ENCODE measurements at places on chromosomes 6 and 20.
A peak's percentile ranks its signal among the peaks of the same experiment; 100 is the strongest.

GRCh38 chr6:141719476-141719875 is 413.2 kb upstream of the GJE1 start:
- no peak for DNase-seq

DNA sequence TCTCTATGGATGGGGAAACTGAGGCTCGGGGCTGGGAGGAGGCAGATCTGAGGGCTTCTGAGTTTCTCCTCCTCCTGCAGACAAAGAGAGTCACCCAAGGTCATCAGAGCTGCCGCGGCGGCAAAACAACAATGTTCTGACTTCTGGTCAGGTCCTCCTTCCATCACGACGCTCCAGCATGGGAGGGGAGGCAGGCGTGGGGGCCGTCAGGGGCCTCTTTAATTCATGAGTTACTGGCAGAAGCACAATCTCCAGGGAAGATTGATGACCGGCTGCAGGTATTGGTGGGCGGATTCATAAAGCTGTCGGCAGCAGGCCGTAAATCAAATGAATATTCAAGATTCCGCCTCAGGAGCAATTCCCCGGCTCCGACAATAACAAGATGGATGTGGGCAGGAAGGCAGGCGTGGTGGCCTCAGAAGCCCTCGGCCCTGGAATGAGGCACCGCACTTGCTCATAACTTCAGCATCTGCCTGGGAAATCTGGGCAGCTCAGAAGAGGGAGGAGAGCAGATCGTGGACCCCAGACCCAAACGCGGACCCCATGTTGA is 19.1 kb downstream of the PCK1 start:
- DNase-seq, result no peak

GRCh38 chr20:17504898-17505635 is 26.1 kb downstream of the BFSP1 start:
- peak; percentile 41 for DNase-seq

- no peak for DNase-seq
These were observed 69.7 kb upstream of the TBC1D7 start for GRCh38 chr6:13398069-13398381.

- no peak for DNase-seq
These were observed 1.3 kb downstream of the MAN1A1 start for GRCh38 chr6:119348096-119348747.

GRCh38 chr6:3022765-3023662 is 23.3 kb downstream of the NQO2 start:
- DNase-seq, result no peak

DNA sequence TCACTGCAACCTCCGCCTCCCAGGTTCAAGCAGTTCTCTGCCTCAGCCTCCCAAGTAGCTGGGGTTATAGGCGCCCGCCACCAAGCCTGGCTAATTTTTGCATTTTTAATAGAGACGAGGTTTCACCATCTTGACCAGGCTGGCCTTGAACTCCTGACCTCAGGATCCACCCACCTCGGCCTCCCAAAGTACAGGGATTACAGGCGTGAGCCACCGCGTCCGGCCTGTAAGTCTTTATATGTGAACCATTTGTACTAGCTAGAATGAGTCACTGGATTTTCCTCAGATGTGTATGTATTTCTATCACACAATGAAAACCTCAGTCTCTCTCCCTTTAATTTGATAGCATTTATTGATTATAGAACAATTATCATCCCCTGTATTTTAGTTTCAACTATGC is 34.0 kb downstream of the ITCH start:
- DNase-seq, result no peak

Measured in NCI-H774 (cell line).